ENCODE measurements at places on chromosomes 7 and 10.
A peak's percentile ranks its signal among the peaks of the same experiment; 100 is the strongest.

DNA sequence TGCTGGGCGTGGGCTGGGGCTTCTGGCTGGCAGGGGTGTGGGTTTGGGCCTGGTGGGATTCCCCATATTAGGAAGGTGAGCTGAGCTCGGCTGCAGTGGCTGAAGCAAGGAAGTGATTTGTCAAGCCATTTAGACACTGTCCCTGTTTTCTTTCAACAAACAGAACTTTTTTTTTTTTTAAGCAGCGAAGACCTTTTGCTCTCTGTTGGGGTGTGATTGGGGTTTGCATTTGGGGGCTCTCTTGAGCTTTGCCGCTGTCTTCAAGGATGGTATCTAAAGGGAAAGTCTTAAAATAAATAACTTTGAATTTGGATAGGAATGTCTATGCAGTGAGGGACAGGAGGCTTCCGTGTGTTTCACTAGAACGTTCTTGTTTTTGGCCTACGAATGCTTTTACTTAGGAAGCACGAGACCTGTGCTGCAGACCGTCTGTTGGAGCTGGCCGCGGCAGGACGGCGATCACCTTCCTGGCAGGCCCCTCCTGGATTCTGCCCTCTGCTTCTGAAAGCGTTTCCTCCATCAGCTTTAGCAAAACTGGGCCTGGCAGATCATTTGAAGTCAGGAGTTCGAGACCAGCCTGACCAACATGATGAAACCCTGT lies 43.9 kb downstream of the FOXK1 start:
- no peak for DNase-seq

- no peak for DNase-seq
Observed at GRCh38 chr7:112238330-112238729, 31.8 kb downstream of the ZNF277 start.

GRCh38 chr7:44224974-44225565 lies 24.3 kb downstream of the YKT6 start:
- no peak for DNase-seq

- DNase-seq = no peak
Observed at GRCh38 chr7:47513741-47514241, 68.1 kb downstream of the TNS3 start.

GRCh38 chr10:42988069-42988468 lies 88.8 kb upstream of the RET start:
- DNase-seq = no peak

GRCh38 chr10:47420305-47421056 lies 36.4 kb upstream of the ZNF488 start:
- no peak for DNase-seq

DNA sequence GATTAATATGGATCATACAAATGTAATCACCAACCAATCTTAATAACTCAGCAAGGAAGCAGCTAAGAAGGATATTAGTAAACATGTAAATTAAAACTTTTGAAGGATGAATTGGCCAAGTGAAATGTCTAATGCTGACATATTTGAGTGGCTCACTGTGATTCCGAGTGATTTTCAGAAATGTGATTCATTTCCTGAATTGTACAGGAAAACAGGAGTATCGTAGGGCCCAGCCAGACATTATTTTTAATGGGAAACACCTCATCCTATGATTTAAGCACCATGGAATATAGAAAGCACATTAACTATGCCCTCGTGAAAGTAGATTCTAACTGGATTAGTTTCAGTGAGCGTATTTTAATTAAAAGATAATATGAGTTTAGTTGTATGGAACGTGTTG lies 82.3 kb downstream of the LHFPL3 start:
- no peak for DNase-seq

GRCh38 chr10:96708456-96708855 lies 11.9 kb downstream of the PIK3AP1 start:
- no peak for DNase-seq

GRCh38 chr10:12350925-12351324 lies 1.6 kb downstream of the CAMK1D start:
- DNase-seq = no peak

DNA sequence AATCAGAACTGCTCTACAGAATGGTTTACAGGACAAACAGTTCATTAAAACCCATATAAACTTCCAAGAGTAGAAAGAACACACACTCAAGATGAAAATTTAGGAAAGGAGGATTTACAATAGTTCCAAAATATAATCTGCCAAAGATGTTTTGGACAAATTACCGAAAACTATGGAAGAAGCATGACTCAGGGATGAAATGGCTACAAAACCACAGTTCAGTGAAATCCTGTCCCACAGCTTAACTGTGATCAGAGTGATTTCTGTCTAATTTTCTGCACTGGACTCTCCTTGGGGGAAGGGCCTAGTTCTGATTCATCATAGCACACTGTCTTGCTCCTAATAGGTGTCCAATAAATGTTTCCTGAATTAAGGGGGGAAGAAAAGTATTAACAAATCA lies 82.2 kb downstream of the HIPK2 start:
- DNase-seq = no peak

- no peak for DNase-seq
Observed at GRCh38 chr10:80275135-80275498, 14.3 kb downstream of the MAT1A start.

DNA sequence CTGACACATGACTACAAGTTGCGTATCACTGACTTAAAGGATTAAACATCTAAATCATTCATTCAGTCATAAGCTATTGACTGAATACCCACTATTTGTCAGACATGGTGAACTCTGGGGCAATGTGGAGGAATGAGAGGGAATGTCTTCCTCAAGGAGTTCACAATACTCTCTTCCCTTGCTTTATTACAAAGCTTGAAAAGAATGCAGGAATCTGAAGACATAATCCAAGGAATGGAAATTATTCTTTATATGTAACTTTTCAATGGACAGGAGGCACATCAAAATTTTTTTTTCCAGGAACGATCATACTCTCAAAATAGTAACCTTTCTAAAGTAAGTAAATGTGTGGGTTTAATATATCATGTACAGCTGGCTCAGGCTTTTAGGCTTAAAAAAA lies 111.9 kb downstream of the ATXN7L1 start:
- no peak for DNase-seq

- DNase-seq = peak; percentile 30
Observed at GRCh38 chr7:71613313-71613712, 481.4 kb downstream of the GALNT17 start.

GRCh38 chr7:71518880-71519279 lies 386.9 kb downstream of the GALNT17 start:
- no peak for DNase-seq

DNA sequence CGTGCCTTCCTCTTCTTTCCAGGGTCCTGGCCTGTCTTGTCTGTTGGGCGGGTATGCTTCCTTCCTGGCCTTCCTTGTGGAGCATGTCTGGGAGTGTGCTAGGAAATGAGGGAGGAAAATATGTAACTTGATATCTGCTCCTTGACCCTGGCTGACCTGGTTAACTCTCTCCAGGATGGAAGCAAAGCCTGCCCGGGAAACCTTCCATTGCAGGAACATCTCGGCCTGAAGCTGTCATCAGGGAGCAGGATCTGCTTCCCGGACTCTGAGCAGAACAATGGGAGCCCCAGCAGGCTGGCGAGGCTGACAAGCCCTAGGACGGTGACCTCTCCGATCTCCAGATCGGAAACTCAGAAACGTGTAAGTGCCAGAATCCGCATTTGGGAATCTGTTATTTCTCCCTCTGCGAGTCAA lies 340.3 kb downstream of the FRMD4A start:
- DNase-seq = no peak

GRCh38 chr7:4227105-4228010 lies 454.7 kb upstream of the FOXK1 start:
- peak; percentile 18 for DNase-seq

DNA sequence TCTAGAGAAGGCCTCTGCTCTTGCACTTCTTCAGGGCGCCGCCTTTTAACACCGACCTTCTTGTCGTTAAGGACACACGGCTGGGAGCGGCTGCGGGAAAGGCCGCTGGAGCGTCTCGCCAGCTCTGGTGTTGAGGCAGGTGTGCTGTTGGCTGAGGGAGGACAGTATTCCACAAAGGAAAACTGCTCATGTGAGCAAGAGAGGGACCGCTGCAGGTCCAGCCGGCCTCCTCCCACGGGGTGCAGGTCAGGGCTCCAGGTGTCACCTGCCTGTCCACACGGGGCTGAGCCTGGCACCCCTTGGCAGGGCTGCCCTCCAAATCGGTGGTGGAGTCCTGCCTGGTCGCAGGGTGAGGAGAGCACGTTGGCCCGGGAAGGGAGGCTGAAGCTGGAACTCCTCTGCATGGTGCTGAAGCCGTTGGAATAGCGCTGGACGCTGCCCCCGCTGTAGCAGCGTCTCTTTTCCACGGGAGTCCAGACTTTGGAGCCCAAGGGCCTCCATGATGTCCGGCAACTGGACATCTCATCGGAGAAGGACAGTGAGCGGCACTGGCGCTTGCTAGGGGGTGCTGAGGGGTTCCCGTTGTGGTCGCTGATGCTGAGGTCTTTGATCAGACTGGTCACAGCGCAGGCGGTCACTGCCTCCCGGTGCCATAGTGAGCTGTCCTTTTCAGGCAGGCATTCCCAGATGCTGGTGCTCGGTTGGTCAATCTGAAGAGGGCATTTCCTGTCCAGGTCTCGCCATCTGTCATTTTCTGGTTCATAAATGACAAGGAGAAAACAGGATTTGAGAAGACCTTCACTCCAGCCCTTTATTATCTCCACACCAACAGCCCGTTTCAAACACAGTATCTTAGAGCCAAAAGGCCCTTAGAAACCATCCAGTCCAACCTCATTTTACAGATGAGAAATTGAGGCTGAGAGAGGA lies 62.3 kb downstream of the FAM53B start:
- DNase-seq = no peak

- peak; percentile 10 for DNase-seq
Observed at GRCh38 chr10:66982792-66983474, 57.1 kb downstream of the LRRTM3 start.

GRCh38 chr7:68707159-68707558 lies 891.1 kb upstream of the AUTS2 start:
- DNase-seq = no peak

DNA sequence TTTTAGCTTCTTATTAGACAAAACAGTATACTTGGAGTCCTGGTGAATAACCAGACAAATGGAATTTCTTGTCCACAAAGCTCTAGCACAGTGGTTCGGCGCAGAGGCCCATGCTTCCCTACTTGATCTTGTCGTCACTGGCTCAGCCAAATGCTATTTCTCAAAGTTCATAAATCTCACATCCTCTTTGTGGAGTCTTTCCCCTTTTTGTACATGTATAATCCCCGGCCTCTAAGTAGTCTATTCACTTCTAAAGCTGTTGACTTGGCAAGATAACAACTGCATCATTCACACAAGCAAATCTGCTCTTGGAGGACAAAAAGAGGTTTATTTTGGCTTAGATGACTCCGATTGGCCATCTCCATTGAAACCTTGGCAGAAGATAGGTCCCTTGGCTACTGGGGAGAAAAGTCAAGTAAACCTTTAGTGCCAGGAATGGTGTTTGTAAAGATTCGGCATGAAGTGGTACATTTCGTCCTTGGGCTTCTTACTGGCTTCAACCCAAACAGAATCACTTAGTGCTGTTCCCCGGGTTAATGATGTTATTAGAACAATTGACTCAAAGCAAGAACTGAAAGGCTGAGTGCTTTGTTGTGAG lies 5.1 kb upstream of the AKR1E2 start:
- no peak for DNase-seq

GRCh38 chr7:97499204-97499603 lies 232.7 kb upstream of the TAC1 start:
- DNase-seq = peak; percentile 47

DNA sequence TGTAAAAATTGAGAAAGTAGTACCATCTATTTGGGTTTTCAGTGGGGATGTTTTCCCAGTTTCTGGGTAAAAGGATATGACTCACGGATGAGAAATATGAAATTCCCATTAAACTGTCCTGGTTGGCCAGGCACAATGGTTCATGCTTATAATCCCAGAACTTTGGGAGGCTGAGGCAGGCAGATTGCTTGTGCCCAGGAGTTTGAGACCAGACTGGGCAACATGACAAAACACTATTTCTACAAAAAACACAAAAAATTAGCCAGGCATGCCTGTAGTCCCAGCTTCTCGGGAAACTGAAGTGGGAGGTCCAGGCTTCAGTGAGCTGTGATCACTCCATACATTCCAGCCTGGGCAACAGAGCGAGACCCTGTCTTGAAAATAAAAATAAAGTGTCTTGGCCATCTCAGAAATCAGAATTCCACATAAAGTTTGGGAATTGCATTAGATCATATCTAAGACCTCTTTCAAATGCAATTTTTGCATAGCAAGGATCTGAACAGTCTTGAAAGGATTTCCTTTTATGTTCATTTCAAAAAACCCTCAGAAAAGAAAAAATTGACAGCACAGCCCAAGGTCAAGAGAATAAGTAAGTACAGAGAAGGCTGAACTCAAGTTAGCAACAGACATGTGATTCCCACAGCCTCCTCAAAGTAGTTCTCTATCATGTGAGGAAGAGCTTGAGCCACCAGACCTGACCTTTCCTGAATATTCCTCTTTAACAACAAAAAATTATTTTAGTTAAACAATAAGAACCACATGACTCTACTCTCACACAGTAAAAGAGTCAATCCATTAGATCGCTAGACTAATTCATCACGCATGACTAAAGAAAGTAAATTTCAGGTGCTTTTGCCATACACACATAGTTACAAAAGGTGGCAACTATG lies 141.5 kb upstream of the CAV2 start:
- no peak for DNase-seq

DNA sequence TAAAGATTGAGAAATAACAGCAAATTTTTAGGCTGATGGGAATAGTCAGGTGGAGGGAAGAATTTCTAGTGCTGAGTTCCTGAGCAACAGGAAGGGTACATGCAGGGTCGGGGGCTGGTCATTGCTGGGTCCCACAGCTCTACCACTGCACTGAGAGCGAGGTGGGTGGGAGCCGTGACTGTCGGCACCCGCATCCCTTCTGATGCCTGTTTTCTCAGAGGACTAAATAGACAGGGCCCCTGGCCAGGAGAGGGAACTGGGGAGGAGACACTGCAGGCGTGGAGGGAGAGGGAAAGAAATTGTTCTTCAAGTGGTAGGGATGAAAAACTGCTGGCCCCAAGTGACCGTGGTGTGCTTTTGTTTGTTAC lies 7.3 kb downstream of the GTPBP4 start:
- DNase-seq = no peak

GRCh38 chr10:60295028-60295937 lies 94.4 kb downstream of the ANK3 start:
- no peak for DNase-seq

DNA sequence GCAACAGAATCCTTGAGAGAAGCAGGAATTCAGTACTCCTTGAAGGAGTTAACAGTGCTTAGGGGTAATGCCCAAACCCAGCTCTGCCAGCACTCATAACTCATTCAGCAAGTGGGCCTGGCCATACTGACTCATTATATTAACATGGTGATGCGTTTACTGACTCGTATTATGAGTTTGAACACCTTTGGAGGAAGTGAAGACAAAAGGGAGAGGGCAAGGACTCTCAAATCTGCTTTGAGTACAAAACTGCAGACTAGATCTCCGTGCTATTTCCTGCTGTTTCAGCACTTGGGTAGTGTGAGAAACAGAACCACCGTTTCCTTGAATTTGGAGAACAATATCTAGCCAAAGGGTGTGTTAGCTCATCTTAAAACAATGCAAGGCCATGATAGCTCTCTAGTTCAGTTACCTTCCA lies 30.8 kb downstream of the SLC16A9 start:
- DNase-seq = no peak

DNA sequence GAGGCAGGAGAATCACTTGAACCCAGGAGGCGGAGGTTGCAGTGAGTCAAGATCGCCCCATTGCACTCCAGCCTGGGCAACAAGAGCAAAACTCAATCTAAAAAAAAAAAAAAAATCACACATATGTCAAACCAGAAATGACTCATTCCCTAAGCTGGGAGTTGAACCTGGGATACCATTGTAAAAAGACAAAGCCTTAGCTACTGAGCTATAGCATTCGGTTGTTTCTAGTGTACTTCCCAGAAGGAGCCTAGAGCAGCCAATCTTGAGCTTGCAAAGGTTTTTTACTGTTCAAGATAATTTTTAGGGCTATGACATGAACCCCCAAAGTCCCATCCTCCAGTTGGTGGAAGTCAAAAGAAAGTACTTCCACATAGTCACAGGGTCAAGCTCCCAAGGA lies 87.9 kb downstream of the ZNF467 start:
- no peak for DNase-seq
